ENCODE measurements at places on chromosomes 7 and 10.

DNA sequence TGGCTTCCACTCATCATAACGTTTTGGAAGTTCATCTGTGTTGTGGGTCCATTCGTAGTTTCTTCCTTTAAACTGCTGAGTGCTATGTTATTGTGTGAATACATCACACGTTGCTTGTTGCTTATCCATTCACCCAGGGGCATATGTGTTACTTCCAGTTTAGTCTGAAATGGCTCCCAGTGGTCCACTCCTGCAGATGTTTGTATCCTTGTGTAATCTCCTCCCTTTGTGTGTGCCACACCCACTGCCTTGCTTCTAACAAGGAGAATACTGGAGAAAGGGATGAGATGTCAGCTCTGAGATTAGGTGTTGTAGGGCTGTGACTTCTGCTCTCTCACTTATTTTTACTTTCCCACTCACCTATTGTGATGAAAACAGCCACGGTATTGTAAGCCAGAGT lies 239.1 kb upstream of the HABP2 start:
- no peak for DNase-seq

DNA sequence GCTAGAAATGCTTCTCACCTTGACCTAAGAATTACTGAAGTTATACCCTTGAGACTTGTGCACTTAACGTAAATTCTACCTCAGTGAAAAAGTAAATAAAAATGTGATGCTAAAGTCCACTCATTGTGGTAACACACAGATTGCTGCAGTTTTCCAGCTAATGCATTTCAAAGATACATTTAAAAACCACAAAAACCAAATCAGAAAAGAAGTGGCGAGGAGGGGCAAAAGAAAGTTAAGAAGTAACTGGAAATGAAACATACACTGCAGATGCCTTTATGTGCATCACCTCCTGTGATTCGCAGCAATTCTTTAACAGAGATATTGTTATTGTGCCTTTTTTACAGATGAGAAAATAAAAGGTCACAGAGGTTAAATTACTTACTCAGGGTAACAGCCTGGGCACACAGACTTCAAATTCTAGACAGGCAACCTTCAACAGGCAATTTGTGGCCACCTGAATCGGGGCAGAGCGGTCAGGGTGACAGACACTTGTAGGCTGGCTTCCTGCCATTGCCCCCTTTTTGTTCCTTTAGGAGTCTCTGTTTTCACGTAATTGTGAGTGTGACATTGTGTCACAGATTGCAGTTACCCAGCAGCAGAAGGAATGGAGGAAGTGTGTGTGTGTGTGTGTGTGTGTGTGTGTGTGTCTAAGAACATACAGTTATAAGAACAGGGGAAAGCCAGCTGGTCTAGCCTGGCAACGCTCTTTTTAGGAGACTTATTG lies 1.9 kb downstream of the WIPF3 start:
- no peak for DNase-seq

- no peak for DNase-seq
Observed at GRCh38 chr10:86261941-86262687, 104.5 kb downstream of the GRID1 start.

GRCh38 chr7:99258501-99258900 lies 14.1 kb upstream of the MYH16 start:
- DNase-seq: no peak

GRCh38 chr10:119449760-119450461 lies 92.6 kb downstream of the RGS10 start:
- DNase-seq: peak; percentile 74

DNA sequence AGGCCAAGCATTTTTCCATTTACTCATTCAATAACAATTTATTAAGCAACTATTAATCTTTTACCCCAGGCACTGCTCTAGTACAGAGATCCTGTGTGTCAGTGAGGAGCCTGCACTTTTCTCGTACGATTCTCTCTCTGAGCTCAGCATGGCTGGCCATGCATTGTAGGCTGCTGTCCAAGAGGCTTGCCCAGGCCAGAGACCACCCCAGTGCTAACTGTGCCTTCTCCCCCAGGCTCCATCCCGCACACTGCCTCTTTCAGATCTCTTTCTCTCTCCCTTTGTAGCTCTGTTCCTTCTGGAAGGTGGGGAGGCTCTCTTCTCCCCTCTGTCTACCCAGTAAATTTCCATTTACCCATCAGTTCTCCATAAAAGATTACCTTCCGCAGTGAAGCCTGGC lies 101.0 kb upstream of the IKZF1 start:
- no peak for DNase-seq
